ENCODE measurements at places on chromosomes 7 and 10. TPM values are rescaled to one million over a fixed set of nuclear protein-coding genes. Genes with fewer than 3 reads are reported as not detected.

Gene FAM25A
- total RNA-seq = not detected

Gene SLC18A2
- 1.4 TPM for total RNA-seq

Gene PON3
- 0.68 TPM for total RNA-seq

Gene PRKAR1B
- total RNA-seq = 26.6 TPM

Gene RBM17
- 52.4 TPM for total RNA-seq

Gene OPTN
- total RNA-seq = 55.6 TPM

Gene OPN1SW
- total RNA-seq = not detected

Gene TRIL
- total RNA-seq = 7.5 TPM

Gene MUC3A
- not detected for total RNA-seq

Gene NACAD
- total RNA-seq = 8.9 TPM

Gene DENND2A
- 15.8 TPM for total RNA-seq

DNA sequence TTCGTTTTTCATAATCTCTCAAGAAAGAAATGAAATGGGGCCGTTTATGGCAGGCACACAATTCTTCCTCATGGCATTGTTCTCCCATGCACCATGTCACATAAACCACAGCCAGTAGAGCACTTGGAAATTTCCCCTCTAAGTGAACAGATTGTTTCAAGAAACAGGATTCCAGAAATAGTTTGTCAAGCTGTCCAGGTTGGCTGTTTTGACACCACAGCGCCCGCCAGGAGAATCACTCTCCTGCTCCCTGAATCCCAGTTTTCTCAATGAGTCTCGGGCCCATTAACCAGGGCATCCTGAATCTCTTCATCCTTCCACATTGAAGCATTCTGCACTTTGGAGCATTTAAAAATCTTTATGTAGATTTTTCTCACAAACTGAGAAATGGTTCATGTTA is 172.2 kb upstream of the NEBL start:
- H3K27me3 ChIP-seq = no peaks in the 10 kb centered on the region
- no peaks in the 10 kb centered on the region for H3K36me3 ChIP-seq

DNA sequence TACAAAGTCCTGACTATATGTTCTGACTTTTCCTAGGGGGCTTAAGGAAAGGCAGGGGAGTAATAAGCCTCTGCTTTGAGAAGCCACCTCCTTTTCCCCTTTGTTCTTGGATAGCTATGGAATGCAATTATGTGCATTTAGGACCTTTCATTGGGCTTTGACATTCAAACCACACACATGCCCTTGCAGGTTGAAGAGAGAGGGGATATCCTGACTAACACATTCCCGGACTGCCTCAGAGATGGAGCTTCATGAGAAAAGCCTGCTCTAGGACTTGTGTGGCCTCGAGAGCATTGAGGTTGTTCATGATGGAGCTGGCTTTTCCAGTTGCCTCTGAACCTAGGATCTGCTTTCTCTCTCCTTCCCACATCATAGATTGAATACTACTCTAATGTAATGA is 694.5 kb downstream of the LRMDA start:
- no peaks in the 10 kb centered on the region for H3K4me1 ChIP-seq
- no peak for DNase-seq
- H3K4me3 ChIP-seq = no peak overlapping the region
- H3K36me3 ChIP-seq = no peaks in the 10 kb centered on the region
- H3K27ac ChIP-seq = no peak overlapping the region
- no peaks in the 10 kb centered on the region for H3K27me3 ChIP-seq

DNA sequence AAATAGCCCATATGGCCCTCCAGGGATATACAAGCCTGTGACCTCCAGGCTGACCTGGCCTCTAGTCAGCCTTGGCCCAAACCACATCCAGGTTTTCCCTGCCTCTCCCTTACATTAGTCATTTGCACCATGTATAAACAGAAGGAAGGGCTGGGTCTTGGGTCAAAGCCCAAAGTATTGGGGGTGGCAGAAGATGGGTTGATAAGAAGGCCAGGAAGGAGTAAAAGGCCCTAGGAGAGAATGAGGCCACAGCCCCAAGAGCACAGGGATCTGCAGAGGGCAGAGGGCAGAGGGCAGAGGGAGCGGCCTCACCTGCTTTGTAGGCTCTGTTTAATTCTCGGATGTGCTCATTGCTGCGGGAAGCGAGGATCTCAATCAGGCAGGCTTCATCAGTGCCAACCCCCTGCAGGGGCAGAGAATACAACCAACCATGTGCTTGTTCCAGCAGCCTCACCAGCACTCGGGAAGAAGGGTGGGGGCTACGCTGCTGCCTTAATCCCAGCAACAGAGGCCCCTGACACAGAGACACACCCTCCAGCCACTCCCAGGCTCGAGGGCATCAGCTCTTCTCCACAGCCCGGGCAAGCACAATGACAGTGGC is 31.3 kb downstream of the PLAC9 start:
- no peak overlapping the region for H3K4me3 ChIP-seq
- no peaks in the 10 kb centered on the region for H3K27me3 ChIP-seq
- DNase-seq = no peak
- no peaks in the 10 kb centered on the region for H3K36me3 ChIP-seq
- H3K27ac ChIP-seq = peak overlapping the region; percentile 13
- peaks cover 48% of the 10 kb centered on the region for H3K4me1 ChIP-seq

GRCh38 chr7:37417107-37417474 is 31.6 kb downstream of the ELMO1 start:
- DNase-seq = no peak
- H3K4me3 ChIP-seq = no peak overlapping the region
- H3K36me3 ChIP-seq = no peaks in the 10 kb centered on the region
- no peaks in the 10 kb centered on the region for H3K27me3 ChIP-seq
- H3K4me1 ChIP-seq = peaks cover 8% of the 10 kb centered on the region

DNA sequence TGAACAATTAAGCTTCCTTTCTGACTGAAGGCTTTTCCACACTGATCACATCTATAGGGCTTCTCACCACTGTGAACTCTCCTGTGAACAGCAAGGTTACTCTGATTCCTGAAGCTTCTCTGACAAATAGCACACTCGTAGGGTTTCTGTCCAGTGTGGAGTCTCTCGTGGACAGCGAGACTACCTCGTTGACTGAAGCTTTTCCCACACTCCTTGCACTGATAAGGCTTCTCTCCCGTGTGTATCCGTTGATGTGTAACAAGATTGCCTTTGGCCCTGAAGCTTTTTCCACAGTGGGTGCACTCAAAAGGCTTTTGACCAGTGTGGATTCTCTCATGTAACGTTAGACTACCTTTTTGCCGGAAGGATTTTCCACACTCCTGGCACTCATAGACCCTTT is 4.4 kb downstream of the ZNF32 start:
- DNase-seq = no peak
- no peaks in the 10 kb centered on the region for H3K27me3 ChIP-seq
- H3K27ac ChIP-seq = no peak overlapping the region

- H3K4me1 ChIP-seq = no peaks in the 10 kb centered on the region
- no peaks in the 10 kb centered on the region for H3K36me3 ChIP-seq
- H3K27me3 ChIP-seq = no peaks in the 10 kb centered on the region
- no peak for DNase-seq
- no peak overlapping the region for H3K27ac ChIP-seq
- no peak overlapping the region for H3K4me3 ChIP-seq
Observed at GRCh38 chr10:49200854-49201253, 12.7 kb upstream of the TMEM273 start.

DNA sequence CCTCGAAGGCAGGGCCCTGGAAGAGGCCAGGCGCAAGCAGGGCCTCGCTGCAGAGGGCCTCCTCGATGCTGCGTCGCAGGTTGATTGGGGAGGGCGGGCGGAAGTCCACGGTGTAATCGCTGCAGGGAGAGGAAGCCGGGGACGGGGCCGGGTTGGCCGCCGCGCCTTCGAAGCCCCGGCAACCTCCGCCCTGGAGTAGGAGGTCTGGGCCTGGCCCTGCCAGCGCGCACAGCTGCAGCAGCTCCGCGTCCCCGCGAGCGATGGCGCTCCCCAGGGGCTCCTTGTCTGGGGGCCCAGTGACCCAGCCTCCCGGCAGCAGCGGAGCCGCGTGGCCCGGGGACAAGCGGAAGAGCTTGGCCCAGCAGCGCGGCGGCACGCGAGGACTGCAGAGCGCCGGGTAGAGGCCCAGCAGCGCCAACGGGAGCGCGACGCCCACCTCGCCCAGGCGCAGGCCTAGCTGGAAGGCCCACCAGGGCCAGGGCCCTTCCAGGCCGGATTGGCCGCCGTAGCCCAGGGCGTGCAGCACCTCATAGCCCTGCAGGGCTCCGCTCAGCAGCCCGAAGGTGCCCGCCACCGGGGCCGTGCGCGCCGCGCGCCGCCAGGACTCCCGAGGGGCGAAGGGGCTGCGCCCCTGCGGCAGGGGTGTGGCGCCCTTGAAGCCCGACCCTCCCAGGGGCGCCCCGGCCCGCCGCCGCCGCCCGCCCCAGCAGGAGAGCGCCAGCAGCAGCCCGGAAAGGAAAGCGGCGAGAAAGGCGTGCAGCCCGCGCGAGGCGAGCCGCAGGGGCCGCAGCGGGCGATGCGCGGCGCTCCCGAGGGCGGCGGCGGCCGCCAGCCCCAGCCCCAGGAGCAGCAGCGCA is 7.8 kb upstream of the RBM28 start:
- no peak for DNase-seq
- H3K27me3 ChIP-seq = peaks cover 23% of the 10 kb centered on the region
- no peak overlapping the region for H3K27ac ChIP-seq
- no peaks in the 10 kb centered on the region for H3K36me3 ChIP-seq
- H3K4me1 ChIP-seq = peaks cover 14% of the 10 kb centered on the region
- peak overlapping the region; percentile 44 for H3K4me3 ChIP-seq

GRCh38 chr10:78559661-78560340 is 509.0 kb upstream of the ZMIZ1 start:
- no peaks in the 10 kb centered on the region for H3K4me1 ChIP-seq
- H3K36me3 ChIP-seq = no peaks in the 10 kb centered on the region
- DNase-seq = no peak
- no peak overlapping the region for H3K27ac ChIP-seq

DNA sequence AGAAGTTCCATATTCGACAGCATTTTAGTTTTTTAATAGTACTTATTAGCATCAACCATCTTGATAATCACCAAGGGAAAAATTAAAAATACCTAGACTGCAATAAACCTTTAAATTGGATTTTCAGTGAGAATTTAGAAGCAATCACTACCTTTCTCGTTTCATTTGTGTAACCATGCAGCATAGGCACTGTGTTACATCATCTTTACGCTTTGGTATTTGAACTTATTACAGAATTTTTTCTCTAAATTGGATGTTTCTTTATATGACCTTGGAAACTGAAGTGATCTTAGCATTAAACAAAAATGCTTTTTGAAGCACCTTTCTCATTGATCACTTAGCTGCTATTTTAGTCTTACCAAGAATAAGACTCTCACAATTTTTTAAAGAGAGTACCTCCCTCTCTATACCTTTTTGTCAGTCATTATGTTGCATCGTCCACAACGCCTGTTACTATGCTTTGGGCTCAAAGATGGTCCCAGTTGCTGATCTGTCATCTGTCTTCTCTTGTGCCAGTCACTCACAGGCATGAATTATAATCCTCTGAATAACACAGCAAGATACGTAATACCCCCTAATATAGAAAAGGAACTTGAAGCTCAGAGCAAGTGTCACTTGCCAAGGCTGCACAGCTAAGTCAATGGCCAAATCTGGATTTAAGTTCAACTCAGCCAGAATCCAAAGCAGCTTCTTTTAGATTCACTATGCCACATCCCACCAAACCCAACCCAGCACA is 19.6 kb upstream of the ASCC1 start:
- DNase-seq = no peak
- no peak overlapping the region for H3K27ac ChIP-seq
- H3K4me1 ChIP-seq = no peaks in the 10 kb centered on the region
- H3K4me3 ChIP-seq = no peak overlapping the region
- peaks cover 36% of the 10 kb centered on the region for H3K36me3 ChIP-seq

DNA sequence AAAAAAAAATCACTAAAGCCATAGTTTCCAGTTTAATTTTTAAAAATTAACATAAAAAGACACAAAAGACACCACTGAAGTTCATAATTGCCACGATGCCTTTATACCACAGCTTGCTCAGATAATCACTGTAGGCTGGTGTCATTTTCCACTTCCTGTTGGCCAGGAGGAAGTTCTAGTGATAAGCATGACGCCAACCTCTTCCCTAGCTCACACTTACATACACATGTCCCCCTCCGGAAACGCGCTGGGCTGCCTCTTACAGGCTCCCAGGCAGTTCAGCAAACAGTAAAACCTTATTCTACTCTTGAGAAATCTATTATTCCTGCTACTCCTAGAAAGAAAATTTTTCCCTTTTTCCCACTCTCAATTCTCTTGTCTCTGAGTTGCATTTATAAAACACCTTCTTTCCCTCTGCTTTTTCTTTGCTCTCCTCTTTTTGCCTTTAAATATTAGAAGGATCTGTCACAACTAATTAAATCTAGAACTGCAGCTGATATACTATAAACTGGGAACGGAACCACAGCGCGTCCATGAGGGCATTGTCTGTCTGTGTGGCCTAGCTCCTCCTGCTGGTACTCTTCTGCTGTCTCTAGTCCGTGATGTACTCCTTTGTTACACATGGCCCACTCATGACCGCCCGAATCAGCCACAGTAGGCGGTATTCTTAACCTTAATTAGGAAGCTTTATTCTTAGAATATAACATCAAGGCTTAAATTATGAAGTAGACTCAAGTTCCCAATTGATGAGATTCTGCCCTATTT is 664.9 kb downstream of the CNTNAP2 start:
- no peak overlapping the region for H3K4me3 ChIP-seq
- H3K4me1 ChIP-seq = no peaks in the 10 kb centered on the region
- no peak overlapping the region for H3K27ac ChIP-seq
- H3K36me3 ChIP-seq = no peaks in the 10 kb centered on the region
- no peaks in the 10 kb centered on the region for H3K27me3 ChIP-seq

- no peaks in the 10 kb centered on the region for H3K36me3 ChIP-seq
- no peak for DNase-seq
- H3K4me1 ChIP-seq = no peaks in the 10 kb centered on the region
- no peaks in the 10 kb centered on the region for H3K27me3 ChIP-seq
- no peak overlapping the region for H3K4me3 ChIP-seq
Observed at GRCh38 chr10:22657566-22658225, 56.7 kb downstream of the PIP4K2A start.

DNA sequence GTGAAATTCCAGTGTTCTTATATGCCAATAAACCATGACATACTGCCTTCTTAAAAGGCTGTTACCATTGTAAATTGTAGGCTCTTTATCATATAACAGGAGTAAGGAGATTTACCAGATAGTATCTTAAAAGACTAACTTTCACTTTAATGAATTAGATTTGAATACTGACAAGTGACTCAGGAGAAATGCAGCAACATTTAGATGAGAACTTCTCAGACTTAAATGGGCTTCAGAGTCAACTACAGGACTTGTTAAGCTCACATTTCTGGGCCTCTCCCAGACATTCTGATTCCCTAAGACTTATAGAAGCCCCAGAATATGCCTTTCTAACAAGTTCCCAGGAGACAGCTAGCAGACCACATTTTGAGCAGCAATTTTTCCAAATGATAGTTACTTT is 466.3 kb downstream of the ARL4A start:
- H3K27me3 ChIP-seq = no peaks in the 10 kb centered on the region
- H3K4me3 ChIP-seq = no peak overlapping the region
- DNase-seq = no peak
- H3K27ac ChIP-seq = no peak overlapping the region
- no peaks in the 10 kb centered on the region for H3K36me3 ChIP-seq

- H3K36me3 ChIP-seq = no peaks in the 10 kb centered on the region
- no peaks in the 10 kb centered on the region for H3K27me3 ChIP-seq
- no peak overlapping the region for H3K27ac ChIP-seq
- no peak for DNase-seq
- H3K4me1 ChIP-seq = no peaks in the 10 kb centered on the region
Observed at GRCh38 chr7:73314271-73314670, 5.6 kb upstream of the NSUN5 start.
